NCI-H1417 (cell line): ENCODE measurements at places on chromosomes 6 and 20.

DNA sequence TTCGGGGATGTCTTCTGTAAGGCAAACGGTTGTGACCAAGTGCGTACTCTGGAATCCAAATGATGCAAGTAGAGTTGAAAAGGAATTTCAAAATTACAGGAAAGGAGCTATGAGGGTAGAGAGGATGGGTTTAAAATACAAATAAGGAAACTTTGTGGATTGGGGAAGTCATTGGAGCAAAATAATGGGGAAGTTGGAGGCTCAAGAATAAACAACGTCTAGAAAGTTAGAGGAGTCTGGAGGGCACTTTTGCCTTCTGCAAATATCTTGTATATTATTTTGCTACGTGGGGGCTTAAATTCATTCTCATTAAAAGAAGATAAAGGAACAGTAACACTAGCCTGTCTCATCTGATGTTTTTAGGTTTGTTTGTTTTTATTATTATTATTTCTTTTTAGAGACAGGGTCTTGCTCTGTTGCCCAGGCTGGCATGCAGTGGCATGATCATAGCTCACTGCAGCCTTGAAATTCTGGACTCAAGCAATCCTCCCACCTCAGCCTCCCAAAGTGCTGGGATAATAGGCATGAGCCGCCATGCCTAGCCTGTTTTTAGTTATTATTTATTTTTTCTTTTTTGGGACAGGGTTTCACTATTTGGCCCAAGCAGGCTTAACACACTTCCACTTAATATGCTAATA lies 55.0 kb upstream of the TNFAIP3 start:
- DNase-seq: no peak

DNA sequence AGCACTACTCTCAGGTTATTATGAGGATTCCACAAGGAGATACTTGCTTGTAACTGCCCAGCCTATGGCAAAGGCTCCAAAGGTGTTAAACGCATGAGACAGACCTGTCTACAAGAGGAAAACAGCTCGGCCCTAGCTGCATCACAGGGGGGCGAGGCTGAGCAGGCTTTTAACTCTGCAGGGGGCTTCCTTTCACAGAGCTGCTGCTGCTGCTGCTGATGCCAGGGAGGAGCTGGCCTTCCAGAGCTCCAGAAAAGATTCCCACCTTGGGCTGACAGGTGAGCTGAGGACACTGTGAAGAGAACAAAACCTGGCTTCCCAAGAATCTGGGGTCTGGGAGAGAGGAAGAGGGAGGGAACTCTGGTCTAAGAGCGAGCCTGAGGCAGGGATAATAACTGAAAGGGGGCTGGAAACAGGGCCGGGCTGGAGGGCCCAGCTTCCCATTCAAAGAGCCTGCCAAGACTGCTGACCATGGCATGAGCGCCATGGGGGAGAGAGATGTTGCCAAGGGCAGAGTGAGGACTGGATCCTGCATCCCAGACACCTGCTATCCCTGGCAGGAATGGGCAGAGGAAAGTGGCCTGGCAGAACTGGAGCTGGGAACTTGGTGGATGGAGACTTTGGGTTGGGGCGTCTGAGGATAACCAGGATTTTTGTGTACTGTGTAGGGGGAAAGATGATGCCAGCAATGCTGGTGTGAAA lies 211.1 kb upstream of the LRFN2 start:
- DNase-seq: no peak

DNA sequence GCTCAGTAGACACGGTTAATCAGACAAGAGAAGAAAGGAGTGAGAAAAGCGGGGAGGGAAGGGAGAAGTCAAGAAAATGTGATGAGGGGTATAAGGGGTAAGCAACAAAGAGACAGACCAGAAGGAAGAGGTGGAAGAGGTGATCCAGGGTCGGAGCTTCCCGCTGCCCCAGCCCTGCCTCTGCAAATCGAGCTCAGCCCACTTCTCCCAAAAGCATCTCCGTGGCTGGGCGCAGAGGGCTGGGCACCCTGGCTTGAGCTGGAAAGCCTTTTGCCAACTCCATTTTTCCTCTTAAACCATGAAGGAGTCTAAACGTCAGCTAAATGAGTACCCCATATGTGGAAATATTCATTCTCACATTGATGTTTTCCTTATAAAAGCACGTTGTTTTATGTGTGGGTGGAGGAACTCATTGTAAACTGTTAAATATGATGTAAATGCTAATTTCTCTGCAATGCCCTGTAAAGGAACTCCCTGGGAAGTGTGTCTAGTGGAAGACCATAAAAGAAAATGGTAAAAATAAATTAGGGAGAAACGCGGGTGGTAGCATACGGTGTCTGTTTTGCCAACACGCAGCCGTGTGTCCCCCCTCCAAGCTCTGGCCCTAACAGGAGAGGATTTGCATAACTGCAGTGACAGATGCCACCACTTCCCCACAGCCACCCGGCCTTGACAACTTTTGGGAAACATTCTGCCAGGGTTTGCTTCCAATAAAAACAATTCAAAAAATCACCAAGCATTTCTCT lies 55.2 kb upstream of the MAFB start:
- no peak for DNase-seq

DNA sequence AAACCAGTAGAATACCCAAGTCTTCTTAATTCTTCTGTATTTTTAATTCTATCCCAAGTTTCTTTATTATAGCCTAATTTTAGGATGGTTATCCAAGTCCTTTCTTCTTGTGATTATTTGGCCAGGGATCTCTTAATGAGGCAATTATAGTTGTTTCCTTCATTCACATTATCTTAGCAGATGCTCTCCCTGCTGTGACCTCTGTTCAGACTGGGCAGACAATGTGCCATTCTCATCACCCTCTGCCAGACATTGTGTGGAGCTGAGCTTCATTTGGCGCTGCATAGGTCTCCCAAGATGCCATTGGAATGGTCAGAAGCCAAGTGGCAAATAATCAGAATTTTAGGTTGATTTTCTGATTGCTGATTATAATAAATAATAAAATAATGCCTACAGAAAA lies 79.4 kb downstream of the LIN28B start:
- DNase-seq: peak; percentile 29

GRCh38 chr6:39342692-39343395 lies 20.3 kb upstream of the KCNK16 start:
- no peak for DNase-seq

DNA sequence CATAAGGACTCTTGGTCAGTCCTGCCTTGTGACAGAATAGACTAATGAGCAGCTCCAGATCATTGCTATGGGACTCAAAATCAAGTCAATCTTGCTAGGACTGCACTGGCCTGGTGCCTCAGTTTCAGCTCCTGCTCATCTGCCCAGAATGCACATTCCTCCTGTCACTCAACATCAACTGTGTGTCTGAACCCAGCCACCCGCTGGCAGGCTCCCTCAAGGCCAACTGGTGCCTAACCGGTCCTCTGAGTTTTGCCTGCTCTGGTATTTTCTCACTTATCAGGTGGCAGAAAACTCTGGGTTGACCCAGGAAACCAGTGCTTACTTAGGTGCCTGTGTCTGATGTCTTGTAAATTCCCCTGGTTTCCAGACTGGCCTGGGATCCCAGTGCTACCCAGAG lies 297.7 kb downstream of the DHX35 start:
- DNase-seq: no peak

GRCh38 chr6:41489120-41489851 lies 56.9 kb upstream of the FOXP4 start:
- DNase-seq: peak; percentile 50

- DNase-seq: no peak
These were observed 270.8 kb downstream of the CDKAL1 start for GRCh38 chr6:20805021-20805420.

DNA sequence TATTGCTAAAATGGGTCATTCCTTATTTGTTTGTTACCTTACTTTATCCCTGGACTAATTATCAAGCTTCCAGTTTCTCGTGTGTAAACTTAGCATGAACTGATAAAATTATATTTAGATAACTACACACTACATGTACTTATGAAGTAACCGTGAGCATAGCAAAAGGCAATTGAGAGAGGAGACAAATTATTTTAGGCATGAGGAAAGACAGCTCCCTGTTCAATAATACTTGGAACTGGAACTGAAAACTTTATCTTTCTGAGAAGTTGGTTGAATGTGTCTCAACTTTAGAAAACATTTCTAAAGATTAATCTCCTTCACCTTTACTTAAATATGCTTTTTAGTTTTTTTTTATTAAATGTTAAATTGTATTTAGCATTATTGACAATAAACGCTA lies 11.4 kb downstream of the CRISP3 start:
- DNase-seq: no peak

GRCh38 chr6:56652994-56653393 lies 10.3 kb upstream of the DST start:
- DNase-seq: no peak

DNA sequence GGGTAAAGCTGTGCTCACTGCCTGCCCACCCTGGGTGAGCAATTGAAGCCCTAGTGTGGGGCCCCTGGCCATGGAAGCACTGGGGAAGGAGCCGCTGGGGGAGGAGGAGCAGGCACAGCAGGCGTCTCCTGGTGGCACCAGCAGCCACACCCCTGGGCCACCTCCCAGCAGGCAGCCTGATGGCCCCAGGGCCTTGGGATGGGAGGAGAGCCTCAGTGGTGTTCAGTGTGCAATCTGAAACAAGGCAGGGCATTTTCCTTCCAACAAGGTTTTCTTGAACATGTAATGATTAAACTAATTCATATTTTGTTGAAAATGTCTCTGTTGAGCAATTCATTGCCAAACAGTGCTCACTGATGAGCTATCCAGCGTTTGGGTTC lies 151.0 kb downstream of the ZDHHC14 start:
- DNase-seq: no peak

DNA sequence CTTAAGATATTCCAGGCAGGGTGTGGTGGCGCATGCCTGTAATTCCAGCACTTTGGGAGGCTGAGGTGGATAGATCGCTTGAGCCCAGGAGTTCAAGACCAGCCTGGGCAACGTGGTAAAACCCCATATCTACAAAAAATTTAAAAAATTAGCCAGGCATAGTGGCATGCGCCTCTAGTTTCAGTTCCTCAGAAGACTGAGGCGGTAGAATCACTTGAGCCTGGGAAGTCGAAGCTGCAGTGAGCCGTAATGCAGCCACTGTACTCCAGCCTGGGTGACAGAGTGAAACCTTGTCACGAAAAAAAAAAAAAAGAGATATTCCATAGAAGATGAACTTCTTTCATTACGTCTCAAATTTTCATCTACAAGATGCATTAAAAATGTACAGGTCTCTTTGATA lies 46.7 kb upstream of the ISM1 start:
- no peak for DNase-seq

DNA sequence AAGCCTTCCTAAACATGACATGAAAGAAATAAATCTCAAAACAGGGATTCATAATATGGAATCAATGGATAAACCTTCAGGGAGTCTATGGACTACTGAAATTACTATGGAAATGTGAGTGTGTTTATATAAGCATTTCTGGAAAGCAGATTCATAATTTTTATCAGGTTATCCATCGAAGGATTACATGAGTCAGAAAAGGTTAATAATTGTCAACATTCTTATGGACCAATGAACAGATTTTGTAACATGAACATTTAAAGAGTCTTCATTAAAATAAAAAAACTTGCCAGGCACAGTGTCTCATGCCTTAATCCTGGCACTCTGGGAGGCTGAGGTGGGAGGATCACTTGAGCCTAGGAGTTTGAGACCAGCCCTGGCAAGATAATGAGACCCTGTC lies 84.8 kb downstream of the AHI1 start:
- no peak for DNase-seq

GRCh38 chr6:91490671-91491301 lies 903.9 kb upstream of the MAP3K7 start:
- no peak for DNase-seq

GRCh38 chr20:38853759-38854158 lies 48.3 kb downstream of the PPP1R16B start:
- no peak for DNase-seq

- DNase-seq: no peak
These were observed 8.3 kb downstream of the MDGA1 start for GRCh38 chr6:37689381-37689780.

- DNase-seq: no peak
These were observed 43.3 kb downstream of the SLC26A8 start for GRCh38 chr6:35980991-35981645.

- no peak for DNase-seq
These were observed 33.1 kb downstream of the PXDC1 start for GRCh38 chr6:3718407-3718806.

DNA sequence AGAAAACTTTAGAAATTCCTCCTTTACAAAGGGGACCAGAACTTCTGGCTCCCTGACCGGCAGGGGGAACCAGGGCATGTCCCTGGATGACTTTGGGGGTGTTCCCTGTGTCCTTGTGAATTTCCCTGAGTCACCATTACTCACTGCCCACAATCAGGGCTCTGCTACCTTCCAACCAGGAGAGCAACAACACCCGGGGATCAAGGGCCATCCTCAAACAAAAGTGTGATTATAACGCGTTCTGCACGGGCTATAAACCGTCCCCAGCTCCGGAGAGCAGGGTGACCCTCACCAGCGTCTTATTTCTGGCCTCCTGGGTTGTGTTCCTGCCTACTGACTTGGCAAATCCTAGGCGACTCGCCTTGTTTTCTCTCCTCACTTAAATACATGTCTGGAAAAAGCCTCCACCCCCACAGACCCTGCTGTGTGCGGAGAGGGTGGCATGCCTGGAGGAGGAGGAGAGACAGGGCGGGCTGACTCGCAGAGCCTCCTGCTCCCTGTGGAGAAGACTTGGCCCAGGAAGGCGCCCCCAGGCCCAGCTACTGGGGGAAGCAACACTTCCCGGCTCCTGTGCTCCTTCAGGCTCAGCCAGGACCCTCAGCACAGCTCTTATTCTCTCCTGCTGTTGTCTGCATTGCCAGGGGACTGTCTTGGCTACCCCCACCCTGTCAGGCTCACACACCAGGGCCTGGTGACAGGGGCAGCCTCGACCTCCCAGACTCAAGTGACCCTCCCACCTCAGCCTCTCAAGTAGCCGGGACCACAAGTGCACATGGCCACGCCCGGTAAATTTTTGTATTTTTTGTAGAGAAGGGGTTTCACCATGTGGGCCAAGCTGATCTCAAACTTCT lies 54.1 kb downstream of the FGD2 start:
- peak; percentile 94 for DNase-seq

GRCh38 chr6:109034526-109034925 lies 60.1 kb downstream of the SESN1 start:
- no peak for DNase-seq

GRCh38 chr20:44780226-44780625 lies 30.1 kb downstream of the RIMS4 start:
- DNase-seq: no peak

- DNase-seq: no peak
These were observed 265.9 kb upstream of the QKI start for GRCh38 chr6:163148451-163149278.

GRCh38 chr6:32148289-32149091 lies 3.2 kb downstream of the PRRT1 start:
- peak; percentile 18 for DNase-seq

DNA sequence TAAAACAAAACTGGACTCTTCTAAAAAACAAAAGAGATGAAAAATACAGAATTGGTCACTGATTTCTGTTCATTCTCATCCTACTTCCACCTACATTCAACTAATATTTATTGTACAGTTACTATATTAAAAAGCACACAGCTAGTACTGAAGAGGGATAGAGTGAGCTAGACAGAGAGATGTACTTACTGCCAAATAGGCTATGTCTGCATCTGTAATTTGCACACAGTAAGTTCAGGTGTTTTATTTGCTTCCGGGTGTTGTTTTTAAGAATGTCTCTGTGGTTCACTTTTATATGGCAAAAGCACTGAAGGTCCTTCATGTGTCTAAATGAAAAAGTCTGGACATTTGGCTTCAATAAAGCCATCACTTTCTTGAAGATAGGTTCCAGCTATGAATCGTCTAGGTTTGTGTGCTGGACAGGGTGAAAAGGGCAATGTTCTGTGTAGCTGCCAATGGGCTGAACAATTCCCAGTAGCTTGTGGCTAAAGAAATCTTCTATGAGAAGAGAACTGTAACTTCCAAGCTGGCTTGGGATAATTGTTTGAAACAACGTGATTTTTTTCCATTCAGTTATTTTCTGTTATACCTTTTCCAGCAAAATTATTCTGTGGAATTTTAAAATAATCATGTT lies 47.3 kb downstream of the EPB41L2 start:
- DNase-seq: no peak
